ENCODE measurements at places on chromosomes 11 and 22.

- no peak for DNase-seq
Measured at GRCh38 chr11:122706291-122707088, 51.0 kb downstream of the UBASH3B start.

DNA sequence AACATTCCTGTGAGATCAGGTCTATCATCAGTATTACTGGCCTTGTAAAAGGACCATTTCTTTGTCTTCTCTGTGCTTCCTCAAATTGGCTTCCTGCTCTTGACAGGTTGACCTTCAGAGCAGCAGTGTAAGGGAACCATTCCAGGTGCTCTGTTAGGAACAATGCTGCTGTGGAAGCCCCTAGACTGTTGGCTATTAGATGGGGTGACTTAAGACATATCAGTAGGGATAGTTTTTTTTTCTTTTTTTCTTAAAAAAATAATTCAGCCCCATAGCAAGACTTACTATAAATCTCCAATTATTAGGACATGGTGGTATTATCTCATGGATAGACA, 37.6 kb downstream of the COA4 start:
- no peak for DNase-seq

DNA sequence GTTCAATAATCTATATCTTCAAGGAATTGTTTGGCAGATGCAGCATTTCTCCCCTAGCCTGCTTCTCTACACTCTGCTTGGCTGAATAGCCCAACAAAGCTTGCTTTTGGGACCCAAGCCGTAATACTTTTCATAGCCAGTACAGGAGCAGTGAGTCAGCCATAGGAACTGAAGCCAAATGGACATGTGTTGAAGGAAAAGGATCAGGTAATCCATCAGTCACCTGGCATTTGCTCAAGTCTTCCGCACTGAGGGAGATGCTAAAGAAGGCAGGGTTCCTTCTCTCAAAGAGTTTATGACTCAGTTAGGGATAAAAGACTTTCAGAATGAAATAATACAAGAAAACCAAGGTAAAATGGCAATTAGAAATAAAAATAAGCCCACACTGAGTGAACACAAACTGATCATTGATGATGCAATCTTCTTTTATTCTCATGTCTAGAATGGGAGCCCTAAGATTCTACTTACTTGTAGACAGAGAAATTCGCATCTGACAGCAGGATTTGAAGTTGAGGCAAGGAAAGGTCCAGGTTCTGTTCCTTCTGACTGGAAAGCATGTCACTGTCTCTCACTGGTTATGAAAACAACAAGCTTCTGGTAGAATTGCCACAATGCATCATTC, 13.2 kb downstream of the C11orf87 start:
- DNase-seq = no peak

GRCh38 chr11:2041153-2041552, 43.5 kb upstream of the H19 start:
- DNase-seq = no peak

DNA sequence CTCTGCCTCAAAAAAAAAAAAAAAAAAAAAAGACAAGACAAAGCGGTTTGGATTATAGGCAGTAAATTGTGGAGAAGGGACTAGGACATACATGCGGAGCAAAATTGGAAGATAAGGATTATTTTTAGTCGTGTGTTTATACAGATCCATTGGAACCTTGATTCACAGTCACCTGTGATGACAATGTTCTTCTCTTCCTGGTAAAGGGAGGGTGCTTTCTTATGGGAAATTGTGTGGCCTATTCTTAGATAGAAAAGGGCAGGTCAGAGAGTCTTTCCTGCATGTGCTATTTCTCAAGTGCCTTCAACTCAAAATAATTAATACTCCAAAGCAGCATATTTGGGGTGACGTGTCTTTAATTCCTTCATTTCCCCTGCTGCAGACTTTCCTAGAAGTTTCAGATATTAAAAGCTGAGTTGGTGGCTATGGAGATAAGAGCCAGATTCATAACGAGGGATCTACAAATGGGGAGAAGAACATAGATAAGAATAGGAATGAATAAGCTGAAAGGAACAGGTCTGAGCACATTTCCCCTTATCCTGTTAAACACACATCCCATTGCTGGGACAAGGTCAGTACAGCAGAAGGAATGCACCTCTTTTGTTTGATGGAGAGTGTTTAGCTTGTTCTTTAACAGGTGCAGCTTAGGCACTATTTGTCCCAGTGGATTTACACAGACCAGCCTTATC, 22.5 kb downstream of the GSTT2B start:
- DNase-seq = no peak

- DNase-seq = peak; percentile 66
Measured at GRCh38 chr11:726278-727220, 20.5 kb downstream of the EPS8L2 start.

DNA sequence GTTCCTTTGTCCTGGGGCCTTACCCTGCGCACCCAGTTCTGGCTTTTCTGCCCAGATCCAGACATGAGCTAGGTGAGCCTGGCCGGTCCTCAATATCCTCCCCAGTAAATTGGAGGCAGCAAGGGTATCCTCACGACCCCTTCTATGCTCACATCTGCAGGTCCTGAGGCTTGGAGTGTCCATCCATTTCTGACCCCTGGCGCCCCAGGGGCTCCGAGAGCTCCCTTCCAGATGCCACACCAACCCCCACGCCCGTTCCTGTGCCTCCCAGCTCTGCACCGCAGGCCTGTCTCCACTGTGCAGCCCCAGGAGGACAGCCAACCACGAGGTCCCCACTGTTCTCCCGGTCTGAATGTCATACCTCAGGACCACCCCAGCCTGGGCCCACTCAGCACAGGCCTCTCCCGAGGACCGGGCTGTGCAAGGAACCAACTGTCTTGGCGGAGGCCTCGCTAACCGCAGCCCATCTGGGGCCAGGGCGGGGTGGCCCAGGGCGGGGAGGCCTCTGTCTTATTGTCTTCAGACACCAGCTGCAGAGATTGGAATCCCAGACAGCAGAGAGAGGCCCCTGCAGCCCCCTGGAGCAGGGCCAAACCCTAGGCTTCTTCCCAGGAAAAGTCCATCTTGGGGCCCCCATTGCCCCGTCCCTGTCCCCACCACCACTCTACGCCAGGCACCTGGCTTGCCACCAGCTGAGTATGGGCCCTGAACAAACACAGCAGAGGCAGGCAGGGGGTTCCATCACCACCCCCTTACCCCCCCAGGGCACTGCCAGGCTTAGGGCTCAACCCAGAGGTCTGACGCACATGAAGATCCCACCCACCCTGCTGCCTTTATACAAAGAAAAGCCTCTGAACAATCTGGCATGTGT, 39.3 kb downstream of the ALX4 start:
- DNase-seq = no peak

DNA sequence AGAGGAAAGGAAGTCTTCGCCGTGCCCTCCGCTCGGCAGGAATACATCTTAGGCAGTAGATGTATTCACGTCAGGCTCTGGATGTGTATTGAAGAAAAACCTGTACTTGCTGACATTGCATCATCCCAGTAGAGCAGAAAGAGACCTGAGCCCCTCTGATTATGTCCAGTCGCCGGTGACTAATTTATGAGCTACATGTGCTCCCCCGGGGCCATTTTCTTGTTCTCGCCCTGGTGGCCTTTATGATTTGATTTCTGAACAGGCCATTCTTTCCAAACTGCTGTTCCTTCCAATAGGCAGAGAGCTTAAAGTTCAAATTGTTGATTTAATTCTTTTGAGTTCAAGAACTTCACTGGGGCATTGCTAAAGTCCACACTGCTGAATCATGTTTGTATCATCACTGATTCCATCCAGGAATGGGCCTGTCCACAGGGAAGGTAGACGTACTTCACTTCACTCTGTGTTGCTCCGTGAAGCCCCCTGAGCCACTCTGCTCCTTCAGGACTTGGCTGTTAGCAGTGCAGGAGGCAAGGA, 137.3 kb upstream of the RASSF10 start:
- DNase-seq = no peak

GRCh38 chr22:31692186-31692886, 30.3 kb upstream of the PISD start:
- no peak for DNase-seq

DNA sequence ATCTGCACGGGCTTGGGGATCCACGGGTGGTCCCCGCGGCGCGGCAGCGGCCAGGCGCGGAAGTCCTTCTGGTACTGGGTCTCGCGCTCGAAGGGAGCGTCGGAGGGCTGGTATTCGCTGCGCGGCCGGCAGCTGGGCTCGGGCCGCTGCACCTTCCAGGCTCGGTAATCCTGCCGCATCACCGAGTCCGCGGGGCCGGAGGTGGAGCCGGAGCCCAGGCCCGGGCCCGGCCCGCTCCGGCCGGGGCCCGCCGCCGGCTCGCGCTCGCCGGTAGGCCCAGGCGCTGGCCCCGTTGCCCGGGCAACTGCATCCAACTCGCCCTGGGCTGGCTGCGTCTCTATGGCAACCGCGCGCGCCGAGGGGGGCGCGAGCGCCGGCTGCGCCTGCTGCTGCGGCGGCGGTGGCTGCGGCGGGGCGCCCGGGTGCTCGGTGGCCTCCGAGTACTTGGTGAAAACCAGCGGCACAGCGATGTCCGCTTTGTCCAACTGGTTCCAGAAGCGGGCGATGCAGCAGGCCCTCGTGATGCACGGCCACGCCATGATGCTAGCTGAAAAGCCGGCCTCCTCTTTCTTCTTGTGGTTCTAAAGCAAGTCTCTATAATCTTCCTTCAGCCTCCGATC, 897 bp downstream of the MAP6 start:
- peak; percentile 54 for DNase-seq

DNA sequence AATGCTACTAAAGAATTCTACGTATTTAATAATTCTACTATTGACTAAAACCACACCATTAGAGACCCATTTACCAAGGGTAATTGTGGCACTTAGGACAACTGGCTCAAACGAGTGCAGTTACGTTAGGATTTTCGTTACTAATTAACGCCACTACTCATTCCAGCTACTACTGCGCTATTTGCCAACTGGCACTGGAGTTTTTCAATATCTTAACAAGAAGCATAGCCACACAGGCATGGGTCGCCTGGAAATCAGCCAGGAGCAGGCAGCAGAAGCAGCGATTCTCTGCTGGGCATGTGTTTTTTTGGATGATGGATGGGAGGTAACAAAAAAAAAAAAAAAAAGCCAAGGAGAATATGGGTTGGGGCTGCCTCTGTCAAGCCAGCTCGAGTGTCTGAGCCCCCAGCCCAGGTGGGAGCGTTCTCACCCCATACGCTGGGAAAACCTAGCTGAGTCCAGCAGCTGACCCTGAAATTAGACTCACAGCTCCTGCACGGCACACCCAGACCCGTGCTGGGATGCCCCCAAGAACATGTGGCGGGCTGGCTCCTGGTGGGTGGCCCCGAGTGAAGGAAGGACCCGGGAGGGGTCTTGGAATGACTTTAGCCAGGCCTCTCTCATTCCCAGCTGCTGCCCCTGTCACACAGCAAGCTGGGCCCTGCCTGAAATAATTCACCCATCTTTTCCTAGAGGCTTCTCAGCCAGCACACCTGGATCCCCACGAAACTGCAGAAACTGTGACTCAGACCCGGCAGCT, 214.0 kb downstream of the BRD1 start:
- DNase-seq = no peak

DNA sequence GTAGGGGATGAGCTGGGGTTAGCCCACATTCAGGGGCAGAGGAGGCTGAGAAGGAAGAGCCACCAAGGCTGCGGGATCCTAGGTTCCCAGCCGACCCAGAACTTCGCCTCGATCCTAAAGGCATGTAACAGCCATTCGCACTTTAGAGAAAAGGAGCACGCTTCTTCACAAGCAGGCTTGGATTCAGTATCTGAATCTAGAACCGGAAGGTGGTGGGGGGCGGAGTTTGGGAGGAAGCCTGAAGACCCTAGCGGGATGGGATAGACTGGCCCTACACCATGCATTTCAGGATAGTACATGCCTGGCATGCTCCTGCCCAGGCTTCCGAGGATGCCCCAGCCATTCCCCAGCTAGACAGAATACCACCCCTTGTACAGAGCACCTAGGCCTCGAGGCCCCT, 4.4 kb downstream of the SCARF2 start:
- no peak for DNase-seq

DNA sequence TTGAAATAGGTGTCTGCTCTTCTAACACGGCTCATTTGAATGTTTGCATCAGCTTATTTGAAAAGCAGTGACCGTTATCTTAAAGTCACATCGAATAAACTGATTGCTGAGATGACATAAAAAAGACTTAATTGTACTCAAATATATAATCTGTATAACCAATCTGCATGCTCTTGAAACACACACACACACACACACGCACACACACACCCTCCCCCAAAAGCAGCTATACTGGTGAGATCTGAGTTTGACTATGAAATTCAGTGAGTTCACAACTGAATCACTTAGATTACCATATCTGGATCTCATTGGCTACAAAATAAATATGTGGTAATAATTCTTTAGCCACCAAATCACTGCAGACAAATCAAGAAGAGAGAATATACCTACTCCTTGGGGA, 3.8 kb upstream of the IFTAP start:
- DNase-seq = no peak

DNA sequence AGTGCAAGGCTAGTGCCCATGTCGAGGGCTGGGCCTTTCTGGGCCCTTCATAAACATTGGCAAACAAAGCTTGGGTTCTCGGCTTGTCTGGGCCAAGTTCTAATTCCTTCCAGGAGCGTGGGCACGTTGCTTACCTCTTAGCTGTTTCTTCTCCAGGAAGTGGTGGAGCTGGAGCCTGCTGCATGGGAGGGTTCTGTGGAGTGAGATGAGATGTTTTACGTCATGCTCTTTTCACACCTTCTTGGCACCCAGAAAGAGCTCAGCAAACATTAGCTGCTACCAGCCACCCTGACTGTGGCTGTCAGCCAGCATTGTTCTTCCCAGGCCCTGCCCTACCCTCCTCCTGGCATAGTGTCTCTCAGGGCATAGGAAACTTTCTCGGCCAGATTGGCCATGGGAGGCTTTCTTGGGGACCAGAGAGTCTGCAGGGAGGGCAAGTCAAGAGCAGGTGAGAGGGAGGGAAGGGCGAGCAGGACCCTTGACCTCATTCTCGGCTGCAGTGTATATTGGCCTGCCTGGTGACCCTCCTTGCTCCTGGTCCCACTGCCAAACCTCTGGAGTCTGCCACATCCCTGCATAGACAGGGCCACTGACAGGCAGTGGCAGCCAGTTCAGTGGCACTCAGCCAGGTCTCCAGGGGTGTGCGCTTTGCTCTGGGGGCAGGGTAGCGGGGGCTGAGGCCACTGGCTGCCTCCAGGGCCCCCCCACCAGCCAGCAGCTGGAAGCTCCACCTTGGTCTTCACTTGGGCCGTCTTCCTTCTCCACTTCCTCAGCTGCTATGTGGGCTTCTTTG, 98.8 kb downstream of the BCR start:
- no peak for DNase-seq

DNA sequence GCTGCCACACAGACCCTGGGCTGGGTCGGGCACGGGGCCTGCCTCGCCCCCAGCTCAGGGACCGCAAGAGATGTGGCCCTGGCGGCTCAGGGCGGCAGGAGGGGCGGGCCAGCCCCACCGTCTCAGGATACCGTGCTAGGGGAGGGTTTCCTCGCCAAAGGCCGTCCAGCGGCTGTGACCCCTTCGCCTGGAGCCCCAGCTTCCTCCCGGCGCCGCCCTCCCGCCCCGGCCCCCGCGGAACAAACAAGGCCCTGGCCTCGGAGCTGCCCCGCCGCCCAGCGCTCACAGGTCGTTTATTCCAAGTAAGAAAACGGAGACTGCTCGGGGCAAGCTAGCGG, 543 bp upstream of the AP2A2 start:
- no peak for DNase-seq

DNA sequence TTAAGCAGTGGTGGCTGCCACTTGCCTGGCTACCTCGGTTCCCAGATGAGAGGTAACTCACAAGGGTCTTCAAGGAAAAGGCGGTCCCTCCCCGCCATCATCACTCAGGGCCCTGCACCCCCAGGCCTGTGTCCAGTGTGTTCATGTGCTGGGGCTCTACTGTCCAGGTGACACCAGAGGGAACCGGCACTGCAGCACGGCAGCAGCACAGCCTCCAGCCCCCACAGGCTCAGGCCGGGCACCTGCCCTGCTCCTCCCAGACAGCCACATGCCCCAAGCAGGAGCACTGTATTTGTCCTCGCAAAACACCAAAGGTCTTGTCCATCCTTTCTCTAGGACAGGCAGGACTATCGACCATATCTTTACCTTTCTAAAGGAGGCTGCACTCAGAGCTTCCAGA, 982.1 kb downstream of the NTM start:
- no peak for DNase-seq

Data from NCI-H187 (cell line).